ENCODE measurements at places on chromosomes 6 and 20. TPM values are rescaled to one million over a fixed set of nuclear protein-coding genes. Genes with fewer than 3 reads are reported as not detected.

NDUFAF5 gene
- 10.9 TPM for total RNA-seq

RNASET2 gene
- 39.7 TPM for total RNA-seq

GRCh38 chr20:36497856-36498255 lies 43.5 kb upstream of the MYL9 start:
- no peak overlapping the region for H3K4me3 ChIP-seq
- H3K36me3 ChIP-seq = peaks cover 4% of the 10 kb centered on the region
- H3K27ac ChIP-seq = no peak overlapping the region
- no peaks in the 10 kb centered on the region for H3K27me3 ChIP-seq
- peaks cover 36% of the 10 kb centered on the region for H3K4me1 ChIP-seq

LY86 gene
- total RNA-seq = 1.6 TPM

WFDC2 gene
- not detected for total RNA-seq

TREM1 gene
- 0.56 TPM for total RNA-seq

TRAM2 gene
- 19.1 TPM for total RNA-seq
